ENCODE measurements at places on chromosomes 1 and 21. TPM values are rescaled to one million over a fixed set of nuclear protein-coding genes. Genes with fewer than 3 reads are reported as not detected.

- H3K4me3 ChIP-seq: no peak overlapping the region
- no peaks in the 10 kb centered on the region for H3K27me3 ChIP-seq
- no peaks in the 10 kb centered on the region for H3K4me1 ChIP-seq
- no peak for DNase-seq
Observed at GRCh38 chr1:65539266-65540131, 119.0 kb downstream of the LEPR start.

- H3K4me3 ChIP-seq: no peak overlapping the region
- no peak for DNase-seq
- H3K4me1 ChIP-seq: no peaks in the 10 kb centered on the region
- no peaks in the 10 kb centered on the region for H3K27me3 ChIP-seq
- no peaks in the 10 kb centered on the region for H3K36me3 ChIP-seq
Observed at GRCh38 chr1:52296345-52296744, 69.7 kb downstream of the CC2D1B start.

DNA sequence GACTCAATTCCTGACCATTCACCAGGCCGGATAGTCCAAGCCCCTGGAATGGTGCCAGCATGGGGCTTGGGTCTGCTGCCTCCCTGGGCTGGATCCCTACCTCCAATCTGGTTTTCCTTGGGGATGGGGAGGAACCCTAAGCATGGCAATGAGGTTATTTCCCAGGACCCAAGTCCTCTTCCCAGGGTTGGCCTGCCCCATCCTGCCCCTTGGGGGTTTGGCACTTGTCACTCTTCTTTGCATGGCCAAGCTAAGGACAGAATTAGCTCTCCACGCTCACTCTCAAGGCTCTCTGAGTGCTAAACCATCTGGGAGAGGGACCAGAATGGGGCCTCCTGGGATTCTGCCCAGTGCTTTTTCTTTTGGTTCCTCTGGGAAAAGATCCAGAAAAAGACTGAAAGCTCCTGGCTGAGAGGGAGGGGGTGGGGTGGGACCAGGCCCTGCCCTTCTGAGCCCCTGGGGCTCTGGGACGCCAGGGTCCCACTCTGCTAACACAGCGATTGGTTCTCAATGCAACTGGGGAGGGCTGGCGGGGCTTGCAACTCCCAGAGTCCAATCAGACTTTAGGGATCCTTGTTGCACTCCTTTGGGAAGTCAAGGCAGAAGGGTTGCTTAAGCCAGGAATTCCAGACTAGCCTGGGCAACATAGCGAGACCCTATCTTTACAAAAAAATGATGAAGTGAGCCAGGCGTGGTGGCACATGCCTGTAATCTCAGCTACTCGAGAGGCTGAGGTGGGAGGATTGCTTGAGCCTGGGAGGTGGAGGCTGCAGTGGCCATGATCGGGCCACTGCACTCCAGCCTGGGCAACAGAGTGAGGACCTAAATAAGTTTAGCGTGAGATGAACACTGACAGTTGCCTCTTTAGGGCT is 52.7 kb downstream of the DHRS3 start:
- H3K4me3 ChIP-seq: no peak overlapping the region
- no peak overlapping the region for H3K27ac ChIP-seq
- no peaks in the 10 kb centered on the region for H3K4me1 ChIP-seq
- no peaks in the 10 kb centered on the region for H3K36me3 ChIP-seq
- H3K27me3 ChIP-seq: no peaks in the 10 kb centered on the region
- no peak for DNase-seq

OR2M7 gene
- not detected for total RNA-seq

FAM72C gene
- 0.32 TPM for total RNA-seq

Data from breast epithelium (tissue), 4 donors.